ENCODE measurements at places on chromosomes 7 and 10.

GRCh38 chr10:116771101-116771958 lies 29.0 kb upstream of the HSPA12A start:
- DNase-seq, result peak; percentile 99

- DNase-seq, result no peak
Measured at GRCh38 chr10:118986815-118987790, 42.4 kb upstream of the NANOS1 start.

DNA sequence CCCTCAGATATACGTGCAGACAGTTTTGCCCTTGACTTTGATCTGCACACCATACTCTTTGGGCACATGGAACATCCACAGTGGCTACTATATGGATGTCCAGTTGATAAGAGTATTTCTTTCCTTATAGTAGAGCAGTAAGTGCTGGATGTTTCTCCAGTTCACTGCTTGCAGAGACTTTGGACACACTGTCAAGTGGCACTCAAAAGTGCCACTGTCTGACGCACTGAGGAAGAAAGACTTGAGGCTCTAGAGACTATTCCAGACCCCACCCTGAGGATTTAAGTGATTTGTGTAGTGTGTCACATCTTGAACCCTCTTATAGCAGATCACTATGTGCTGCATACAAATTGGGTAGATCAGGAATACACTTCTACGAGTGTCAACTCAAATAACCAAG lies 179.1 kb downstream of the GNAI1 start:
- no peak for DNase-seq

GRCh38 chr10:94315975-94316464 lies 46.7 kb downstream of the NOC3L start:
- peak; percentile 68 for DNase-seq

DNA sequence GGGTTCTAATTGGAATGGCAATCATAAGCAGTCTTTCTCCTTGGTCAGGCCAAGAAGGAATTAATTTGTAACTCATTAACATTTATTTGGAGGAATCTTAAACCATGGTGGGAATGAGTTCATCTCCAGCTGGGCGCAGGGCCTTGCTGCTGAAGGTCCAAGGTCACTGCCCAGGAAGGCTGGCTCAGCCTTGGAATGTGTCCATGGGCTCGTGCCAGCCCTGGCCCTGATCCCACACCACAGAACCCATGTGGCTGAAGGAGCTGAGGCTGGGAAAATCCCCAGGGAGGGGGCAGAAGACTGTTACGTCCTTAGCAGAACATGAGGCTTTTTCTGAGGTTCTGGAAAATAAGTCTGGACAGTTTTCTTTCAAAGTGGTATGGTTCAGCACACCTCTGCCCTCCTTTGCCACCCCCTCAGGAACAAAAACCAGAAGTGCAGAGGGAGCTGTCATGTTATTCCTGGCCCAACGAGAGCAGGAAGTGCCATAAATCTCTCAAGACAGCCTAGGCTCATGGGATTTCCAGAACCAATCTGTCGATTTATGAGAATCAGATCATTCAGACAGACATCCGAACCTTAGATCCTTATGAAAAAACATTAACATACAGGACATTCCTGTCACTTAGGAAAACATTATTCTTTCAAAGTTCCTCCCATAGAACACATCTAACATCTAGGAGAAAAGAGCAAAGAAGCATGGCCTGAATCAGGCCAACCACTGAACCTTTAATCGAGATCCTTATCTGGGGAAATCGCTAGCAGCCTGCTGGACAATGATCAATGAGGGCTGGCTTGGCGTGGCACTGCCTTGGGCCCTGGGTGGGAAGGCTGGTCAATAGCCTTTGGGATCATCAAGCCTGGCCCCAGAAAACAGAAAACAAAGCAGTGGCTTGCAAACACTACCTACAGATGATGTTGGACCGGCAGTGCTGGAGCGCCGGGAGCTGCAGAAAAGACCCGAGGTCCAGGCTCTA lies 134.3 kb downstream of the TAX1BP1 start:
- peak; percentile 41 for DNase-seq

DNA sequence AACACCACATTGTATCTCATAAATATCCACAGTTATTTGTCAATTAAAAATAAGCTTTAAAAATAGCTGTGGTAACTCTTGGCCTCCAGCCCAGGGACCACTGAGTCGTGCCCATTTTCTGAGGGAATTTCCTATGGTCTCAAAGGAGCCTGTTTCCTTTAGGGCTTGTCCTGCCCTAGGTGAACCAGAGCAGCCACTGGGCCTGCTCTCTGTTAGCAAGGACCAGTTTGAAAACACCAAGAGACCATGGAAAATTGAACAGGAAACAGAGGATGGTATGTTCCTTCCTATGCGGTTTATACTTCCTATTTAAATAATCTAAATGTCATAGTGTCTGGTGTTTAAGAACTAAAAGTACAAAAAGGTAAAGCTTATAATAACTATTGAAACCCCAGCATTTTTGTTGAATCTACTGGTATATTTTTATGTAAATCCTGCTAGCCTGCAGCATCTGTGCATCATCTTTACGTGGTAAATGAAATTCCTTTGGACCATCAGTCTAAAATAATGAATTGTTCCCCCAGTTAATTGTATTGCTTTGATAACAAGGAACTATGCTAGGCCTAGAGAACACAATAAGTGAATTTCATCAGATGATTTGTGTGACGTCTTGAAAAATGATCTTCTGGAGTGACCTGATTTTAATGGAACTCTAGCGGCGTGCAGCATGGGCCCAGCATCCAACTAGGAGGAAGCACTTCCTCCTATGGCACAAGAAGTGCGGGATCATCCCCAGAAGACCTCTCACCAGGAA lies 333.7 kb downstream of the GFRA1 start:
- no peak for DNase-seq

GRCh38 chr10:49609006-49609282 lies 1.2 kb upstream of the SLC18A3 start:
- DNase-seq, result no peak

DNA sequence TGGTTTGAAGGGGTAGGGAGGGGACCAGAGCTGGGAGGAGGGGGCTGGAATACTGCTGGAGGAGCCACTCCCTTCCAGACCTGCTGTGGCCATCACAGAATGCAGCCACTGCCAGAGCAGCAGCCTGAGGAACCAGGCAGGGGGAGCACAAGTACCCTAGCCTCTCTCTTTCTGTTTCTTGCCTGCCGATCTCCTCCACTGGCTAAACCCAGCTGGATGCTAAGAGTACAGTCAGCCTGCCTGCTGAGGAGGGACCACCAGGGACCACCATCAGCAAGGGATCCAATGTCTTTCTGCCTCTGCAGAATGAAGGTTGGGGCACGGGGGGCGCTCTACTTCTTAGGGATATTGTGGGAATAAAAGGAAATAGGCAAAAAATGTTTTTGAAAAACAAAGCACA lies 4.7 kb downstream of the BLVRA start:
- DNase-seq, result no peak

GRCh38 chr10:12019283-12019971 lies 23.2 kb downstream of the UPF2 start:
- DNase-seq, result peak; percentile 10

DNA sequence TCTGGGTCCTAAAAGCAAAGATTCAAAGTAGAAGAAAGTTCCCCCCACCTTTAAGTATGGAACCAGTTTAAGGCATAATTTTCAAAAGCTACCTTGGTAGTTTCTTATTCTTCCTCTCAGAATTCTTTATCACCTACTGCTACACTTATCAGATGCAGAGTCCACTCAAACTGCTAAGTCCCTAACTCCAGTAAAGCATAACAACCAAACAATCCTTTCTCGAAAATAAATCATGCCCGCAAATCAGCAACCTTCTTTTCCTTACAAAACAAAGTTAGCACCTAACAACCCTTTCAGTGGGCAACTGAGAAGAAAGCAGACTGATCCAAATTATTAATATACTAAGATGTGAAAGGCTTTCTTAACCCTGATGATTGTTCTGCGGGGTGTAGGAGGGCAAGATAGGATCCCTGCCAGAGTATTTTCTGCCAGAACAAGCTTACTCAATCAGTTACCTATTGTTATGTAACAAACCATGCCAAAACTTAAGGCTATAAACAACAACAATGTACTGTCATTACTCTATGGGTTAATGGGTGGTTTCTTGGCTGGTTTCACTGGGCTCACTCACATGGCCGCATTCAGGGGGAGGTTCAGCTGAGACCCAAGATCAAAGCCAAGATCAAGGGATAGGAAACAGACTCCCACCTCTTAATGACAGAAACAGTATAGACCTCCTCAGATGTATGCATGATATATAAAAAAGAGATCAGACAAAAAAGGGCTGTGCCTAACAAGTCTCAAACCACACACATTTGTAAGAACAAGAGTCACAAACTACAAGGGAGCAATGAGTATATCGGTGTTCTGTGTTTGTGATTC lies 42.0 kb downstream of the CCDC6 start:
- DNase-seq, result no peak

GRCh38 chr7:121083138-121083789 lies 94.8 kb downstream of the CPED1 start:
- peak; percentile 87 for DNase-seq

DNA sequence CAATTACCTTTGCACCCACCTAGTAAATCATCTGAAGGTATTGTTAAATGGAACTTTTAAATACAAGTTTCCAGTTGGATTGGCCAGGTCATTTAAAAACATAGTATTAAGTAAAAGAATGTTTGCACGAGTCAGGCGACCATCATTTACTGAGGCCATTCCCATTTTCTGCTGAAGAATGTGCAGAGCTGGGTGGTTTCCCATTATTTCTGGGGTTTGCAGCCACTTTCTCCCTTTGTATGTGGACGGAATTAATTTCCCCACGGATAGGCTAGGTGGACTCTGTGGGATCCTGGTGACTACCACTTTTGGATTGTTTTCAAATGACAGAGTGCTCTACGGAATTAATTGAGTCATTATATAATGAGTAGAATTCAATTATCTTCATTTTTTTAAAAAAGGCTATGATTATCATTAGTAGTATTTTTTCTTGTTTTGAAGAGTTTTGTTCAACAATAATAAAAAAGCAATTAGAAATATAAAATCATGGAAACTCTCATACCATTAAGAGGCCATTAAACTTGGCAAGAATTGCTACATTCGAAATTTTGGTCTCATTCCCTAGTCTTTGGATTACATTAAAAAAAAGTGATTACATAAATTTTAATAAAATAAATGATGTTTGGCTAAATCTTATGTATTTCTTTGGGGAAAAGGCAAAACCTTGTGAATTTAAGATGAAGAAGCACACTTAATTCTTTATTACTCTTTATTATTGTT lies 120.4 kb upstream of the FZD8 start:
- peak; percentile 20 for DNase-seq

DNA sequence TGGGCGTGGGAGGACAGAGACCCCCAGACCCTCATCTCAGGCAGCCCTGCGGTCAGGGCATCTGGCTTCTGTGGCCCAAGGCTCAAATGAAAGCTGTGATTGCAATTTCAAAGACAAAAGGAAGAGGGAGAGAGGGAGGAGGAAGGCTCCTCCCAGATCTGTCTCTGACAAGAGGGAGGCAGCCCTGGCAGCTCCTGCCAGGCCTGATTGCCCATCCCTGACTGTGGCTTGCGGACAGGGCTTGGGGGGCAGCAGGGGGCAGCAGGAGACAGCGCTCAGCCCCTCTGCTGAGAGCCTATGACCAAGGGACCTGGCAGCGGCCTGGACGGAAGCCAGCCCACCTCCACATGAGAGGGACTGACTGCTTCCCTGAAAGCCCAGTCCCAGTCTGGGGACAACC lies 91.8 kb downstream of the PTPRN2 start:
- peak; percentile 23 for DNase-seq

DNA sequence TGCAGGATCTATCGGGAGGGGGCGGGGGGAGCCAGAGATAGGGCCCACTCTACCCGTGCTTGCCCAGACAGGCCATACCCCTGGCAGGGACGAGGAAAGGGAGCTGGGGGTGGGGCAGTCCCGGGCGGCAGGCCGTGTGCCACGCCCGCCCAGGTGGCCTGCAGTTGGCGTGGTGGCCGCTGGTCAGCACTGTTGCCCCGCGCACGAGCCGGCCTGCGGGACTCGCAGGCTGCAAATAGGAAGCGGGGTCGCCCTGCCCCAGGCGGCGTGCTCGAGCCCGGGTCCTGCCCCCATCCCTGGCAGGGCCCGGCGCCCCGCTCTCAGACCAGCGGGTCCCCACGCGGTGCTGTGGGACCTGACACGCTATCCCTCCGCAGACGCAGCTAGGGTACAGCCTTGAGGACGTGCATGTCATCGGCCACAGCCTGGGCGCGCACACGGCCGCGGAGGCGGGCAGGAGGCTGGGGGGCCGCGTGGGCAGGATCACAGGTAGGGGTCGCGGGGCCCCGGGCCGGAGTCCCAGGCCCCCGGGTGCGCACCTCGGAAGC lies 6.7 kb downstream of the PNLIPRP2 start:
- peak; percentile 37 for DNase-seq

DNA sequence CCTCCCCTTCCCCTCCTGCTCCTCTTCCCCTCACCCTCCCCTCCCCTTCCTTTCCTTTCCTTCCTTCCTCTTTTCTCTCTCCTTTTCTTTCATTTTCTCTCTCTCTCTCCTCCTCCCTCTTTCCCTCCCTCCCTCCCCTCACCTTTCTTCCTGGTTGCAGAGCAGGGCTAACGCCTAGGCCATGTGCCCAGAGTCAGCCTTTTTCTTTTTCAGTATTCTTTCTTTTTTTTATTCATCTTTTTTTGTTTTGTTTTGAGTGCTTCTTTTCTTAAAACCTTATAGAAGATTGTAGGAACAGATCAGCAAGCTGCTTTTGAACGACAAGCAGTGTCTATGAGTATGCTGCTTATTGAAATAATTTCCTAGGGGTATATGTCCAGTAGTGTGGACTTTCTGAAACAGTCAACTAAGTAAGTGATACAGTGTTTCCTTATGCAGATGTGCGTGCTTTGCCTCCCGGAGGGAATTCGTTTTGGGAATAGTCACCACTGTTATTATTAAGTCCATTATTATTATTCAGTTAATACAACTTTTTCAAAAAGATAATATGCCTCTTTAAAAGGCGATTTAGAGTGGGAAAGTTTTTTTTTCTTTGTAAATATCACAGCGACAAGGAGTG lies 219.2 kb downstream of the CAMK1D start:
- DNase-seq, result no peak

DNA sequence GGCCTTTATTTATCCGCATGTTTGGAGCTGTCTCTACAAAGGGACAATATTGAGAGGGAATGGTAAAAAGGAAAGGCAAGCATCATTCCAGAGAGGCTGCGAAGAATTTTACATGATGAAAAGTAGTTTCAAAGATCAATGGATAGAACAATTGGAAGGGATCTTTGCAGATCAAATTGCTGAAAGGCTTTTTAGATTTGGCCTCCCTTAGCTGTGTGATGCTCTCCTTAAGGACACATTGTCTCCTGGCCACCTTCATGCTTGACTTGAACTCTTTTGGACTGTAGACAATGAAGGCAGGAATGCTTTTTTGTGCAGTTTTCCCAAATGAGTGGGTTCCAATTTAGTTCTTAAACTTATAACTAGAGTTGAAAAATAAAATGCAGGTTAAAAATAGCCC lies 344.7 kb downstream of the ARL4A start:
- no peak for DNase-seq

- no peak for DNase-seq
Measured at GRCh38 chr7:82358923-82359322, 84.7 kb downstream of the CACNA2D1 start.

- DNase-seq, result no peak
Measured at GRCh38 chr10:17455015-17455520, 673 bp upstream of the ST8SIA6 start.

GRCh38 chr7:81944058-81944457 lies 174.2 kb upstream of the HGF start:
- DNase-seq, result no peak

All from GM23248 (cell line).